Body of pancreas (tissue), 4 donors: ENCODE measurements at places on chromosomes 13 and 19. TPM values are rescaled to one million over a fixed set of nuclear protein-coding genes. Genes with fewer than 3 reads are reported as not detected.

- DNase-seq = no peak
Observed at GRCh38 chr13:41971848-41972247, 10.9 kb upstream of the VWA8 start.

GRCh38 chr19:5041168-5041912 lies 72.4 kb downstream of the KDM4B start:
- no peak for DNase-seq

Gene ZNF568
- 7.0 TPM for total RNA-seq

Gene ZNF223
- total RNA-seq = 4.6 TPM

Gene DIAPH3
- total RNA-seq = 0.33 TPM

DNA sequence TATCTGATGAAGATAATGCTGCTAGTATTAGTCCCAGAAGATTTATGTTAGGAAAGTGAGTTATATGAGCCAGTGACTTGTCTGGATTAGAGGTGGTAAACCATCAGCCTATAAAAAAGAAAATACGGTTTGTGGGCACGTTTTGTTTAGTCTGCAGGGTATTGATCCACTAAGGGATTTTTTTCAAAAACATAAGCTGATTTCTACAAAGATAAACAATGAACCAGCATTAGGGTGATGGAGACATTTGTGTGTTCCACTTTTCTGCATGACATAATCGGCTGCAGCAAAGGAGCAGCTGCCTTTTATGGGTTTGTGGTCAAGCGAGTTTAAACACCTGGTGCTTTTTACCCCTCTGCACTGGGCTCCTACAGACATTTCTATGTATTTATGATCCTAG lies 836.4 kb upstream of the GPC6 start:
- DNase-seq = no peak

Gene CLDND2
- total RNA-seq = not detected

GRCh38 chr19:10256970-10257615 lies 5.1 kb downstream of the MRPL4 start:
- no peak for DNase-seq

Gene TMEM221
- not detected for total RNA-seq

DNA sequence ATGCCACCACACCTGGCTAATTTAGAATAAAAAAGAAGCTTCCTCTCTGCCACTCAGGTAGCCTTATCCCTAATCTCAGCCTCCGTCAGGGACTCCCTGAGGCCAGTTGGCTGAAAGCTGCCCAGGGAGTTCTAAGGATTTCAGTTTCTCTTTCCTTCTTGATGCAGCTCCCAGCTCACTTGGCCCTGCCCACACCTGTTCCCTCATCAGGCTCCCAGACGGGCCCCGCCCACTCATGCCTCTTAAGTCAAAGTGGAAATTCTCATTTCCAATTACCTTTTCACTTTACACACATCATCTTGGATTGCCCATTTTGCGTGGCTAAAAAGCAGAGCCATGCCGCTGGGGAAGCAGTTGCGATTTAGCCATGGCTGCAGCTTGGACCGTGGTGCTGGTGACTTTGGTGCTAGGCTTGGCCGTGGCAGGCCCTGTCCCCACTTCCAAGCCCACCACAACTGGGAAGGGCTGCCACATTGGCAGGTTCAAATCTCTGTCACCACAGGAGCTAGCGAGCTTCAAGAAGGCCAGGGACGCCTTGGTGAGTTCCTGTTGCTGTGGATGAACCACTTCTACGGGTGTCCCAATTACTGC lies at the start of gene IFNL1:
IFNL1 (plus strand) TSS at position 353 of the 591 bp plus-strand sequence; CDS start at position 368, 15 bp downstream.
- DNase-seq = no peak

Gene FGF22
- total RNA-seq = not detected

GRCh38 chr19:49148784-49149651 lies 6.2 kb downstream of the HRC start:
- peak; percentile 100 for DNase-seq

DNA sequence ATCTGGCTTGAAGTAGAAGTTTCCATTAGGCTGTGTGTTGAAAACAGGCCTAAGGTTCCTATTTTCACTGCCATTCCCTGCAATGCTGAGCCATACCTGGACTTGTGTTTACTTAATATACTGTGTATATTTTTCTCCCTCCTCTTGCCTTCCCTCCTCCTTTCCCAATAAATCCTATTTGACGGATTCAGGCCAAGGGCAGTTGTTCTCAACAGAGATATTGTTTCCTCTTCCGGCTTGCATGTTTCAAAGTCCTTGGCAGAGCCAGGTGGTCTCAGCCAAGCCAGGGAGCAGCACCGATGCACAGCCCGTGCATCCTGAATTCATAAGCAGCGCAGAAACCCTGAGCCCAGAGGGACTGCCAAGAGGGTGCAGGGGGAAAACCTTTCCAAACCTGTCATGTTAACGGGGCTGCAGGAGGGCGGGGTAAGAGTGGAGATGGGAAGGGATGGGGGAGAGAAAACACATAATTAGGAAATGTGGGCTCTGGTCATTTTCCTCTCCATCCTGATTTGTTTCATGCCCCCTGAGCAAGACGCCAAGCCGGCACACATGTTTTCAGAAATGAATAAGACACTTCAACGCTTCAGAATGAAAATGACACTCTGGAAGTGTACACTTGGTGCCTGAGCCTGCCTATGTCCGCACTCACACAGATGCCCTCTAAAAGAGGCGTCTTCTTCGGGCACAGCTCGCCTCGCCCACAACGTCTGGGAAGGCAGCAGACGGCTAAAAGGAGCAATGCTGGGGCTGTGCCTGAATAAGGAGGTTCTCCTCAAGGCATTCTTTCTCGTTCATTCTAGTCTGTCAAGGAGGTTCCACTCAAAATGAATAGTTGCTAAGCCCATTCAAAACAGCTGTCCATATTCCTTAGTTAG lies 149.3 kb upstream of the UBL3 start:
- no peak for DNase-seq

DNA sequence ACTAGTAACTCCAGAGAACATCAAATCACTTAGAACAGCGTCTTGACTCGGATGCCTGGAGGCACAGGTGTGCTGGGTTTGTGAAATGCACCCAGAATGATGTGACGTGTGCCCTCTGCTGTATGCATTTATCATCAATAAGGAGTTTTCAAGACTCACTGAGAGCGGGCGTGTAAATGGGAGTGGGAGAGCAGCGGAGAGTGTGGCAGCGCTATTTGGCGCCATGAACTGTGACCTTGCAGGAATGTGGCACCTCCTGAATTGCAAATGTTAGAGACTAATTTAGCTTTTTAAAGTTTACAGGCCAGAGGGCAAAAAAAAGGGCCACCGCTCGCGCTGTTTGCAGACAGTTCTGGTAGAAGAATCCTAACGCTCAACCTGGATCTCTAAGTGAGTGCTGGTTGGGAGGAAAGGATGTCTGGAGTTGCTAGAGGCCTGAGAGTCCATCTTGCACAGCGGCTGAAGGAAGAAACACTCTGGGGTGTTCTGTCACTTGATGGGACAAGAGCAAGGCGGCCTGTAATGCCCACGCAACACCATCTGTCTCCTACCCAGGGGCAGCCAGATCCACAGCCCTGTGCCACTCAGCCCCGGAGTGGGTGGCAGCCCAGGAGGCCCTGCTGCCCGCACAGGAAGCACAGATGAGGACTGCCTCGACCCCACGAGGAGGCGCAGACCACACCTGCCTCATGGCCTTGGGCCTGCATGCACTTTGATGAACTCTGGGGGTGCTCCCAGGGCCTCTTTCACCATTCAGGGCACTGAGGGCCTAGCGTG lies 19.7 kb downstream of the RANBP3 start:
- peak; percentile 24 for DNase-seq

DNA sequence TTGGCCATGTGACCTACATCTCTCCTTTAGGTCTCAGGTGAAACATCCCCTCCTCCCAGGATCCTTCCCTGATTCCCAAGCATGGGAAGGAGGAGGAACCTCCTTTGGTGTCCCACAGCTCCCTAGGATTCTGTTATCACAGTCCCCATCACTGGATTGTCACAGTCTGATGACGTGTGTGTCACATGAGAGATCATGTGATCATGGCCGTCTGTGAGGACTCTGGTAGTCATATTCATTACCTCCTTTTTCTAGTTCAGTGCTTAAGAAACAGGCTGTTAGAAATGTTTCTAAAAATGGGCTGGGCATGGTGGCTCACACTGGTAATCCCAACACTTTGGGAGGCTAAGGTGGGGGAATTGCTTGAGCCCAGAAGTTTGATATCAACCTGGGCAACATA lies 3.0 kb downstream of the DHX34 start:
- DNase-seq = no peak

DNA sequence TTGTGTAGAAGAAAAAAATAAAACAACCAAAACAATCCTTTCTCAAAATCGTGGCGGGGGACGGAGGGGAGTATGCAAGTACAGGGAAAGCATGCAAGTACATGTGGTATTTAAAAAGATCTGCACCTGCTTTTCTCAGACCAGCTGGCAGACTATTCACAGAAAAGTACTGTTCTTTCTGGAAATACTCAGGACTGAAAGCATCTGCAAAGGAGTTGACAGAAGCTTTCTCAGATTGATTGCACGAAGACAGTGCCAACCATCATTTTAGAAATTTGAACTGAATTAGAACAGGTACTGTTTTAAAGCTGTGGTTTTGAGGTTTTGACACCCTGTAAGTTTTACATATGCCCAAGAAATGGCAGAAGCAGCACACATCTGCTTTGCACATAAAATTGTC lies 19.8 kb upstream of the PCDH8 start:
- DNase-seq = no peak

Gene PSPN
- total RNA-seq = 8.6 TPM

DNA sequence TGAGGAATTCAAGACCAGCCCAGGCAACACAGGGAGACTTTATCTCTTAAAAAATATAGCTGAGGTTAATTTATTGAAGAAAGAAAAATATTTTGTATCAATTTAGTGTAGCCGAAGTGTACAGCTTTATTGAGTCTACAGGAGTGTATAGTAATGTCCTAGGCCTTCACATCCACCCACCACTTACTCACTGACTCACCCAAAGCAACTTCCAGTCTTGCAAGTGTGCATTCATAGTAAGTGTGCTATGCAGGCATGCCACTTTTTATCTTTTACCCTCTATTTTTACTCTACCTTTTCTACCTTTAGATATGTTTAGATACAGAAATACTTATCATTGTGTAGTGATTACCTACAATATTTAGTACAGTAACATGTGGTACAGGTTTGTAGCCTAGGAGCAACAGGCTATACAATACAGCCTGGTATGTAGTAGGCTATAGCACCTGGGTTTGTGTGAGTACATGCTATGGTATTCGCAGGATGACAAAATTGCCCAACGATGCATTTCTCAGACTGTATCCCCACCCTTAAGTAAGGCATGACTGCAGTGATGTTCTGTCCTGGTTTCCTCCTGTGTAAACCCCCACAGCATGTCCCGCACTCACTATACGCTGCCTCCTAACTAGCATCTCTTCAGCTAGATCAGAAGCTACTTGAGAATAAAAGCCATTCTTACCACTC lies 15.3 kb upstream of the ATP12A start:
- DNase-seq = no peak

DNA sequence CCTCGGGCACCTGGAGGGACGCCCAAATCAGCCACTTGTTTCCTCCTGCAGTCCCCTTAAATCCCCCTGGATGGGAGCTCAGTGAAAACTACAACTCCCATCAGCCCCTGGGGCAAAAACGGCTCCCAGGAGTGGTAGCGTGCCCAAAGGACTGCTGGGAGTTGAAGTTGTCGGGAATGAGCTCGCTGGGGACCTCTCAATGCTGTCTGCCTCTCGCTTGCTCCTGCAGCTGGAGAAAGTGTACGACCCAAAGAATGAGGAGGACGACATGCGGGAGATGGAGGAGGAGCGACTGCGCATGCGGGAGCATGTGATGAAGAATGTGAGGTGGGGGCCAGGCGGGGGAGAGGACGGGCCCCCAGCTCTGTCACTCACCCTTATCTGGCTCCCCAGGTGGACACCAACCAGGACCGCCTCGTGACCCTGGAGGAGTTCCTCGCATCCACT lies 14.7 kb upstream of the DHDH start:
- DNase-seq = no peak

- no peak for DNase-seq
Observed at GRCh38 chr13:60282186-60282585, 114.8 kb upstream of the TDRD3 start.

DNA sequence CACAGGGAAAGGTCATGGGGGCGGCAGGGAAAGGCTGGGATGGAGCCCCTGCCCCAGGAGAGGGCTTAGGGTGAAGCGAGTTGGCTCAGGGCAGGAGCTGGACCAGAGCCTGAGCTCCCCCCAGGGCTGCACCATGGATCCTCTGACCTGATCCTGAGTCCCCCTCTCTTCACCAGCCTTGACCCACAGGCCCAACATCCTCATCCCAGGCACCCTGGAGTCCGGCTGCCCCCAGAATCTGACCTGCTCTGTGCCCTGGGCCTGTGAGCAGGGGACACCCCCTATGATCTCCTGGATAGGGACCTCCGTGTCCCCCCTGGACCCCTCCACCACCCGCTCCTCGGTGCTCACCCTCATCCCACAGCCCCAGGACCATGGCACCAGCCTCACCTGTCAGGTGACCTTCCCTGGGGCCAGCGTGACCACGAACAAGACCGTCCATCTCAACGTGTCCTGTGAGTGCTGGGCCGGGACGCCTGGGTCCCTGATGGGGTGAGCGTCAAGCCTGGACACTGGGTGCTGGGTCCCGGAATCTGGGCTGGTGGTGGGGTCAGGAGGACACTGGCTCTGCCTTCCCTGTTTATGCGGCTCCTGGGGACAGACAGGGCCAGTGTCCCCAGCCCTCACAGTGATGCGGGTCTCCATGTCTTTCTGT lies 842 bp downstream of the SIGLEC9 start:
- DNase-seq = no peak

DNA sequence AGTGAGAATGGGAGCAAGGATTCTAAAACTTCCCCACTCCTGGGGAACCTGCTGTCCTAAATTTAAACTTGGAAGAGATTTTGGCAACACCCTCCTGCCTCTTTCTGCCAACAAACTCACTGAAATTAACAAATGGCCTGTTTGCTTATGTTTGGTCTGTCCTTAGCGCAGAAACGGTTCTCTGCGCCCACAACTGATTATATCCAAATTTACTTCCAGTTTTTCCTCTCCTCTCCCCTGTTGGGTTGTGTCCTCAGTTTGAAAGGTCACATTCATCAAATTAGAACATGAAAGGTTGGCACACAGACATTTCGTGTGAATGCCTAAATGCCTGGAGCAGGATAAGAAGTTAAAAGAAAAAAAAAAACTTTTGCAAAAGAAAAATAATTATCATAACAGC lies 56.4 kb upstream of the MRI1 start:
- DNase-seq = no peak

DNA sequence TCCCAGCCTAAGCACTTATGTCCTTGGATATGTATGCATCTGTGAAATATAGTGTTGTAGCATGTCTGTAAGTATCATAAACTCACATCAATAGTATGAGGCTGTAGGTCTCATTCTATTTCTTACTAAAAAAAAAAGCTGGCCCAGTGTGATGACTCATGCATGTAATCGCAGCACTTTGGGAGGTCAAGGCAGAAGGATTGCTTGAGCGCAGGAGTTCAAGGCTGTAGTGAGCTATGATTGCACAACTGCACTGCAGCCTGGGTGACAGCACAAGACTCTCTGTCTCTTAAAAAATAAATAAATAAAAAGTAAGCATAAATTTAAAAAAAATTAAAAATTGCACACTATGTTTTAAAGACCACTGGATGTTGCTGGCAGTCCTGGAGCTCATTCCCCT lies 79.1 kb upstream of the SPATA13 start:
- DNase-seq = peak; percentile 35

Gene CEACAM7
- total RNA-seq = 0.99 TPM

Gene NPAS1
- total RNA-seq = not detected

Gene ONECUT3
- total RNA-seq = not detected

- DNase-seq = no peak
Observed at GRCh38 chr13:26987486-26988013, 184.1 kb downstream of the USP12 start.

Gene ANGPTL8
- not detected for total RNA-seq
